ENCODE measurements at places on chromosomes 13 and 19.

- DNase-seq, result no peak
These were observed 13.5 kb upstream of the VWA8 start for GRCh38 chr13:41974262-41974900.

DNA sequence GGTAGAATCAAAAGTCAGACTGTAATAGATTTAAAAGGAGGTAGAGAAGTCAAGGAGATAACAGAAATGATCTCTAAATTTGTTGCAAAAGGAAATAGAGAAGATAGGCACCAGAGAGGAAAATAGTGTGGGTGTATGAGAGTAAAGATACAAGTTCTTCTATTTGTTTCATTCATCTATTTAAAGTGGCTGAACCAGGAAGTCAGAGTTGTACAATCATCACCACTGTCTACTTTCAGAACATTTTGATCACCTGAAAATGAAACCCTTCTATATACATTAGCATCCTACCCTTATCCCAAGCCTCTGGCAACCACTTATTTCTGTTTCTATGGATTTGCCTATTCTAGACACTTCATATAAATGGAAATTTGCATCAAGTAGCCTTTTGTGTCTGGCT is 36.7 kb downstream of the INTS6 start:
- no peak for DNase-seq

DNA sequence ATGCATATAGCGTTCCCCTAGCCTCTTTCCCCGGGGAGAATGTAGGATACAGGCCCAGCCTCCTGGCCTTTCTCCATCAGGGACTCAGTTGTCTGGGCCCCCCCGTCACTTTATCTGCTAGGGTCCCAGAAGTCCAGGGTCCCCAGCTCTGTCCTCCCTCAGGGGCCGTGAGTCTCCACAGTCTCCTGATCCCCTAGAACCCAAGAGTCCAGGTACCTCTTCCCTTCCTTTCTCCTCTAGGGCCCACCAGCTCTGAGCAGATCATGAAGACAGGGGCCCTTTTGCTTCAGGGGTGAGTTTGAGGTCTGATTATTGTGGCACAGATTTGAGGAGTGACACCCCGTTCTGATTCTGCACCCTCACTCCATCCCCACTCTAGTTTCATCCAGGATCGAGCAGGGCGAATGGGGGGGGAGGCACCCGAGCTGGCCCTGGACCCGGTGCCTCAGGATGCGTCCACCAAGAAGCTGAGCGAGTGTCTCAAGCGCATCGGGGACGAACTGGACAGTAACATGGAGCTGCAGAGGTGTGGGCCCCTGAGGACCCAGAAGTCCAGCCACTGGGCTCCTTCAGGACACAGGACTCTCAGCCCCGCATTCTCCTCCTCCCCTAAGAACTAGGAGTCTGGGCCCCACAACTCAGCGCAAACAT is 758 bp downstream of the BAX start:
- DNase-seq, result no peak

- DNase-seq, result no peak
These were observed 175.0 kb downstream of the RFC3 start for GRCh38 chr13:33992881-33993336.

- DNase-seq, result no peak
These were observed 10.8 kb upstream of the TIMM13 start for GRCh38 chr19:2438178-2438577.

DNA sequence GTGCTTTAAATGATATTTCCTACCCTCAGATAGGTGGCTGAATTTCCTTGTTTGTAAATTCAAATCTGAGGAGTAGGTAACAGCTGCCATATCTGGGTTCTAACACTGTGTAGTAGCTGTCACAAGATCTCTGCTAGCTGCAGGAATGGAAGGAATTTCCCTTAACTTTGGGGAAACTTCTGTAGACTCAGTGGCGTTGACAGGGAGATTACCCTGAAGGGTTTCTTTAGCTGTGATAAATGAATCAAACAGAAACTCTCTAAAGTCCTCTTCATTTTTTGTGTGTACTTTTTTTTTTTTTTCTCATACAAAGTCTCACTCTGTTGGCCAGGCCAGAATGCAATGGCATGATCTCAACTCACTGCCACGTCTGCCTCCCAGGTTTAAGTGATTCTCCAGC is 5.3 kb upstream of the EPSTI1 start:
- DNase-seq, result no peak

- DNase-seq, result no peak
These were observed 58.4 kb downstream of the COL4A1 start for GRCh38 chr13:110248449-110249143.

- no peak for DNase-seq
These were observed 16.0 kb downstream of the SMAD9 start for GRCh38 chr13:36903925-36904595.

DNA sequence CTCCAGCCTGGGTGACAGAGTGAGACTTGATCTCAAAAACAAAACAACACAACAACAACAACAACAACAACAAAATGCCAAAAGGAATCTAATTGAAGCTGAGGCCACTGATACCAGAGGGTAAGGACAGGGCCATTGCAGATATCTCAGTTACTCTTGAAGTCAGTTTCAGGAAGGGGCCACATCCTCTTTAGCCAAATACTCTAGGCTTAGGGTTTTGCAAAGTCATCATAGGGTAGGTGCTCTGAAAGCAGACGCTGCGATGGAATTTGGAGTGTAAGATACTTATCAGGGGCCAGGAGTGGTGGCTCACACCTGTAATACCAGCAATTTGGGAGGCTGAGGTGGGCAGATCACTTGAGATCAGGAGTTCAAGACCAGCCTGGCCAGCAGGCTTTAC is 46.6 kb upstream of the UBAC2 start:
- DNase-seq, result no peak

DNA sequence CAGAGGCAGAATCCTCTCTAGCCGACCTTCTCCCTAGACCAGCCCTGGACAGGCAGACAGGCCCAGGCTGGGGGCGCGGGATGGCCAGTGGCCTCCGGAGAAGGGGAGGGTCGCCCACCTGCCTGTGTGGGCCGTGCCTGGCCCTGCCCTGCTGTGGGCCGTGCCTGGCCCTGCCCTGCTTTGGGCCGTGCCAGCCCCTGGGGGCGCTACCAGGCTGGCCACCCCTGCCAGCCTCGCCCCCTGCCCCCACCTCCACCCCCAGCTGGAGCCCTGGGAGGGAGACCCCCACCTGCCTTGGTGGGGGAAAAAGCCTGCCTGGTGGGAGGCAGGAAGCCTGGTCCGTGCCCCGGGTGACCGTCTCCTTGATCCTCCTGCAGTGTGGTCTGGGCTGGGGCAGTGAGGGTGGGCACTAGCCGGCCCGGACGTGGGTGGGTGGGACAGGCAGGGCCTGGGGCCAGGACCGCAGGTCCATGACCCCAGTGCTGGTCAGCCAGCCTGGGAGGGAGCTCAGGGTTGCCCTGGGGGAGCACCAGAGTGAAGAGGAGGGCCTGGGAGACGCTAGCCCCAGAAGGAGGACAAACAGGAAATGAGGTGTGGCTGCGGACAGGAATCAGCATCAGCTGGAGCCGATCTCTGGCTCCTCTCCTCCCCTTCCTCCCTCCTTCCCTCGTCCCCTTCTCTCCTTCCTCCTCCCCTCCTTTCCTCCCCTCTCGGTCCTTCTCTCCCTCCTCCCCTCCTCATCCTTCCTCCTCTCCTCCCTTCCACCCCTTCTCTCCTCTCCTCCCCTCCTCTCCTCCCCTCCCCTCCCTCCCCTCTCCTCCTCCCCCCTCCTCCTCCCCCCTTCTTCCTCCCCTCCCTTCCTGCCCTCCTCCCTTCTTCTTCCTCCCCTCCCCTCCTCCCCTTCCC is 5.1 kb upstream of the MKNK2 start:
- no peak for DNase-seq

- DNase-seq, result no peak
These were observed 23.9 kb upstream of the NAPA start for GRCh38 chr19:47538812-47539211.

DNA sequence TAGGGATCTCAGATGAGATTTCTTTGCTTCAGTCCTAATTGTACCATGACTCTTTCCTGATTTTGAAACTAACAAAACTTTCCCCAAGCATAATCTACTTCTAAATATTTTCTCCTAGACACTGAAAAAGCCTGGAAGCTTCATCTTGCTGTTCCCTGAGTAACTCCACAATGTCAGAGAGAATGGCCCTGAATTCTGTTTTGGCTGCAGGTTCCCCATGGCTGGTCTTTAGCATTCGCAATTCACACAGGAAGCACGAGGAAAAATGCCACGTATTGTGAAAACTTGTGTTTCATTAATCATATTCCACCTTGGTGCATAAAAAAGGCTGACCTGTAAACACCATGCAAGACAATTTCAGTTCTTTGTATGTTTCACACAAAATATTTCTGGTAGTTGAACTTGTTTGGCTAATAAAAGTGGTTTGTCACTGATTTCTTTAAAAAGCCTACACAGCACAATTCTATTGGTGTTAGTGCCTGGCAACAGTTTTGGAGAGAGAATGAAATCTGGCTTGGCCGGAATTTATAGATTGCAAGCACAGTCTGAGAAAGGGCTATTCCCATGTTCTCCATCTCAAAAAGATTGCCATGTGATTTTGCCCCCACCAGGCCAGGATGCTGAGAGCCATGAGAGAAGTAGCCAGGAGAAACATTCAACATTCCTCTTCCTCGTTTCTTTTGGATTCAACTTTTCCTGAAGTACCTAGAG is 367.1 kb downstream of the NDFIP2 start:
- no peak for DNase-seq

DNA sequence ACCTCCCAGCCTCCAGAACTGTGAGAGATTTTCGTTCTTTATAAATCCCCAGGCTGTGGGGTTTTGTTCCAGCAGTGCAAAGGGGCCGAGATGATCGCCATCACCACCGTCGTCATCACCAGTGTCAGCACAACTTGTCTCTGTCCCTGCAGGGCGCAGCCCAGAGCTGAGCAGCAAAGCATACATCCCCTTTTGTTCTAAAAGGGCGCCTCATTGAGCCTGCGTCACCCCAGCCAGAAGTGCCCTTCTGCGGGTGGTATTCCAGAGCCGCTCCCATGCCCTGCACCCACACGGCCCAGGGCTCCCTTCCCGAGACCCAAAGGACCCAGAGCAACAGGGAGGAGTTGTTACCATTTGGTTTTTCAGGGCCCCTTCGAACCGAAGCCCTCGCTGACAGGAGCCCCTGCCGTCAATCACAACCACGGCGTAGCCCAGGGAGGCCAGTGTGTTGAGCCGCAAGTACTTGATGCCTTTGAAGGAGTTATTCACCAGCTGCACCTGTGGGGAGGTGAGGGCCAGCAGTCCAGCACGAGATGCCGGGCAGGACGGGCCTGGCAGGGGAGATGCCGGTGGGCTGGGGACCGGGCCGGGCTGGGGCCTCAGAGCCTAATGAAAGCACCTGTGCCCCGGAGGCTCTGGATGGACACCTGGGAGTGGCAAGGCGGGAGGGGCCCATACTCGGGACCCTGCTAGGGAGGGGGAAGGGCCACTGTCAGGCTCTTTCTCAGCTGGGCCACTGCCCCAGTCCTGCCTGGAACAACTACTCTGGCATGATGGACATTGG is 14.4 kb upstream of the MYDGF start:
- DNase-seq, result no peak

- DNase-seq, result no peak
These were observed 6.8 kb downstream of the WDFY2 start for GRCh38 chr13:51590971-51591627.

DNA sequence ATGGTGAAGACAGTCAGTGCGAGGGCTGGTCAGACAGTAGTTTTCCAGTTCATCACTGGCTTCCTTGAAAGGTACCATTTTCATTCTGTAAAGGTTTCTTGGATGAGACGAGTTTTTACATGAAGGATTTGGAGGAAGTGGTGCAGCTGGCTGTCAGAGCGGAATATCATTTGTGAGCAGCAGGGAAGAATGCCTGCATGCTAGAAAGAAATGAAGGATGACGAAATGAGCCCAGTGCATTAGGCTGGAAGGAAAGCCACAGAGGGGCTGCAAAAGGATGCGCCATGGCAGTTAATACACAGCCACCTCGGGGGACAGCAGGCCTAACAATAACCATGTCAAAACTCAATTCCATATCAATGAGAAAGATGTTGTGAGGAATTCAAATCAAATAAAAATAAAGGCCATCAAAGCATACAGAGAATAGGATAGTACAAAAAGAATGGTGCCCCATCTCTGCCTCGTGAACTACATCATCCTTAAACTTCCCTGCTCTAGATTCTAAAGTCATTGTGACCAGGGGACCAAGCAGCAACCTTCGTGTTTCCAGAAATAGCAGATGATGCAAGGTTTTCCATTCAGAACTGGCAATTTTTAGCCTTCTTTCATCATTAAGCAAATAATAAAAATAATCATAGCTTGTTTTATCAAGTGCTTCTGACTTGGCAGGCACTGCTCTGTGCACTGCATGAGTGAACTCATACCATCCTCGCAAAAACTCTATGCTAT is 504.2 kb downstream of the RFC3 start:
- no peak for DNase-seq

DNA sequence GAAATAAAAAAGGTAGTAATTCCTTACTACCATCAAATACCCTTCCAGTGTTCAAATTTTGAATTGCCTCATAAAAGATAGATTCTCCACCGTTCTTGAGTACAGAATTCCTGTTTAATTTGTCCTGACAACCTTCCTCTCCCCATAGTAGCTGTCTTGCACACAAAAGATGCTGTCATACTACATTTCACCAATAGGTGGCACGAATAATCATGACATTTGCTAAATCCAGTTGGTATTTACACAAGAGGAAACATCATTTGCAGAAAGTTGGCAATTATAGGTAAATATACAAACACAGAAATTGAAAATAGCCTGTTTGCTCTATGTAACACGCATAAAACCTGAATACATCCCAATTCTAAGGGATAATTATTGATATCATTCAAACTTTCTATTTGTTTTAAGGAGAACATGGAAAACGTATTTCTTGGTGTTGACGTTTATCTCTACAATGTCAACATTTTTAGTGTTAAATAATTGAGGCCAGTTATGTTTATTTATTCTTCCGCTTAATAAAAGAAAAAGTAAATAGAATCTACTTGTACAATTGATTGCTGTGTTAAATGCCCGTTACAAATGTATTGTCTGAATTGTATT is 58.3 kb upstream of the CLDN10 start:
- DNase-seq, result peak; percentile 38

DNA sequence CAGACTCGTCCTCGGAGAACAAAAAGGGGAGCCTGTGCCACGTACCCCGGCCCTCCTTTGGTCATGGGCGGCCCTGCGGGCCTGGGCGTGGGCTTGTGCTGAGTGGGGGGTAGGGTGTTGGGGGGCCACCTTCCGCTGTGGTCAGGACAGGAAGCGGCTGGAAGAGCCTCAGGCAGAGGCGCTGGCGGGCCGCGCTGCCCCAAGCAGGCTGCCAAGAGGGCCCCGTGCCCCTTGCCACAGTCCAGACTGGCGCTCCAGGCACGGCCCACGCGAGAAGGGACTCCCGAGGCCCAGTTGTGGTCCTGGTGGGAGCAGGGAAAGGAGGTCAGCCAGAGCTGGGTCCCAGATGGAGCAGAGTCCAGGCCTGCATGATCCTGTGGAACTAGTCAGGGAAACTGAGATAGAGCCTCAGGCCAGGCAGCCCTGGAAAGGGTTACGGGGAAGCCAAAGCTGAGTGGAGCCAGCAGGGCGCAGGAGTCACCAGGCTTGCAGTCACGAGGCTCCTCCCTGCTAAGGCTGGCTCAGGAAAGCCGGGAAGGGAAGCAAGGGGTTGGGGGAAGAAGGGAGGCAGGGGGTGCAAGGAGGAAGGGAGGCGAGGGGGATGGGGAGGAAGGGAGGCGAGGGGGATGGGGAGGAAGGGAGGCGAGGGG is 135.0 kb downstream of the CRYL1 start:
- no peak for DNase-seq

GRCh38 chr13:75016225-75016624 is 465.7 kb downstream of the TBC1D4 start:
- no peak for DNase-seq

- DNase-seq, result peak; percentile 66
These were observed 19.9 kb upstream of the FBXO27 start for GRCh38 chr19:39052243-39052746.

- DNase-seq, result peak; percentile 13
These were observed 39.7 kb downstream of the GJA3 start for GRCh38 chr13:20121159-20121525.

- no peak for DNase-seq
These were observed 139.6 kb downstream of the CACNA1A start for GRCh38 chr19:13366529-13367143.

Measured in CD4-positive, alpha-beta T cell treated with Interleukin-4 for 1 hour (primary cell).